COR-L47 (cell line): ENCODE measurements at places on chromosomes 11 and 22.

DNA sequence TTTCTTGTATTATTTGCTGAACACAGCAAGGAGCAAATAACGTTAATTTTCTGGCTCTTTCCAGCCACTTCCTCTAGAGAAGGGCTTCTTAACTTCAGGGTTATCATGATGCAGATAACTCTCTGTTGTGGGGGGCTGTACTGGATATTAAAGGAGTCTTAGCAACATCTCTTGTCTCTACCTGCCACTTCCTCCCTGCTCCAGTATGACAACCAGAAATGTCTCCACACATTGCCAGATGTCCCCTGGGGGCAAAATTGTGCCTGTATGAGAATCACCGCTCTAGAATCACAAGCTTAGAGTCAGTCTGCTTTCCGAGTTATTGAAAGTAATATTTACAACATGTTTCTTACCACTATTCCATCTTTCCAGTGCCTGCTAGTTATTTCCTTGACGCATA, 6.8 kb downstream of the JRKL start:
- DNase-seq: no peak

DNA sequence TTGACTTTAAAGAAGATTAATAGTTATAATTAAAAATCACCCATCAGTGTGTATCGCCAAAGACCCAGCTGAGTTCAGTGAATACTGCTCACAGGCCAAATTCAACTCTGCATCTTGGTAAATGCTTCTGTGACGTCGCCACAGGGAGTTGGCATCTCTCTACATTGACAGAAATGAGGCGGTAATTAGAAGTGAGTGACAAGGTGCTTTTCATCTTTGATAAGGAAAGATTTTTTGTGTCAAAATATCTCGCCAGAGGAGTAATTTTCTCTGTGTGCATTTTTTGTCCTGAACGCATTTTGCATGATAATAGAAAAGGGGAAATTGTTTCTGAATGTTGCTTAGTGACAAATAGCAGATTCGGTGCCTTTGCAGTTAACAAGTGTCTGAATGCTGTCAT, 345.8 kb downstream of the CNTN5 start:
- DNase-seq: peak; percentile 77

GRCh38 chr11:6630632-6631291, 11.5 kb upstream of the TPP1 start:
- DNase-seq: no peak

DNA sequence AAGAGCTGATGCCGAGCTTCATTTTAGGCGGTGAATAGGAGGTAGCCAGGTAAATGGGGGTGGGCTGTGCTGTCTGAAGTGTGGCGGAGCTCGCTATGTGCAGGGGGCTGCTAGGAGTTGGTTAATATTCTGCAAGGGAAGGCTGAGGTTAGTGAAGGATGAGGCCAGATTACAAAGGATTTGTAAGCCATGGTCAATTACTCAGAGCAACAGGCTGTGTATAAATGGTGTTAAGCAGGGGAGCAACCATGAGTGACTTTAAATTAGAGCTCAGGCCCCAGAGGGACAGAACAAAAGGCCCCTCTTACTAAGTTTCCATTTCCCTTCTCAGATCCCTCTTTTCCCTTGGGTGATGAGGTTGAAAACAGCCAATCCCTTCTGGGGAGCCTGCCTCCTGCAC, 7.3 kb upstream of the MCAM start:
- no peak for DNase-seq

DNA sequence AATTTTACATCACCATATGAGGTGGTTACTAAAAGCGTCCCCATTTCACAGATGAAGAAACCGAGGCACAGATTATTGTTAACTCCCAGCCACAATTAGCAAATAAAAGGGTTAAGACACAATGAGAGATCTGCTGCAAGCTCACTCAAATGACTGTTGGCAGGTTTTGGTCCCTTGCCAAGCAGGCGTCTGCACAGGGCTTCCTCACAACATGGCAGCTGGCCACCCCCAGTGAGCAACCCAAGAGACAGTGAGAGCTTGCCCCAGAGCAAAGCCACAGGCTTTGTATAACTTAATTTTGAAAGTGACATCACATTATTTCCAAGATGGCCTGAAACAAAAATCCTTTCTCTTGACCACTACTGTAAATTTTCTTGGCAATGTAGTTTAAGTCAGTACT, 217.6 kb downstream of the NTM start:
- no peak for DNase-seq

DNA sequence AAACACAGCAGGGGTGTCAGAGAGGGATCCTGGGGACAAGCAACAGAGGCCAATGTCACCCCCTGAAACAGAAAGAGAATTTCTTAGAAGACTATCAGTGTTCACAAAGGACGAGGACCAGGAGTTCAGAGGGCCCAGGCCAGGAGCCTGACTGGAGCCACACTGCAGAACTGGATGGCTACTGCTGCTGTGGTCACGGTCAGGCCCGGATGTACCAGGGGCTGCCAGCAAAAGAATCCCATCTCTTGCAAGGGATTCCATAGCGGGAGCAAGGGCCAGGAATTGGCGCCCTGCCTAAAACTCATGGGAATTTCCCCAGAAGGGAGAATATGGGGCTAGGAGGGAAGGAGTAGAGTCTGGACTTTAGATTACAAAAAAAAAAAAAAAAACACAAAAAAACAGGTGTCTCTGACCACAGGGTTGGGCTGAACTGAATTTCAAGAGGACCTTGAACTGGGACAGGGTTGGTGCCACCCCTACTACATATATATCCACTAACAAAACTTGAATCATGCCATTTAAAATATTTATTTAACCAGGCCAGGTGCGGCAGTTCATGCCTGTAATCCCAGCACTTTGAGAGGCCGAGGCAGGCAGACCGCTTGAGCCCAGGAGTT, 15.7 kb upstream of the KCTD14 start:
- no peak for DNase-seq

DNA sequence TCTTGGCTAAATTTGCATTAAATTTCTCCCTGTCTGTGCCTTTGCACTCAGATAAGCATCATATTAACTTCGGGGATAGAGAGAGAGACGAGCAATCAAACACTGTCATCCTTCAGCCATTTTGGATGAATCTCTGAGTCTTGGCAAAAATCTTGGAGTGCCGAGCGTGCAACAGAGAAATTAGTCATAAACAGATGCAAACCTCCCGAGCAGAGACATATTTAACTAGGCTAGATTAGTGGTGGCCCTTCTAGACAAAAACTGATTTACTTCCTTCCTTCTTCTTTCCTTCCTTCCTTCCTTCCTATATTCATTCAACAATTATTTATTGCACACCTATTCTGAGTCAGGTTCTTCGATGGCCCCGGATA, 114.4 kb upstream of the BLID start:
- no peak for DNase-seq

GRCh38 chr22:46739094-46739870, 1.2 kb upstream of the CERK start:
- peak; percentile 69 for DNase-seq

DNA sequence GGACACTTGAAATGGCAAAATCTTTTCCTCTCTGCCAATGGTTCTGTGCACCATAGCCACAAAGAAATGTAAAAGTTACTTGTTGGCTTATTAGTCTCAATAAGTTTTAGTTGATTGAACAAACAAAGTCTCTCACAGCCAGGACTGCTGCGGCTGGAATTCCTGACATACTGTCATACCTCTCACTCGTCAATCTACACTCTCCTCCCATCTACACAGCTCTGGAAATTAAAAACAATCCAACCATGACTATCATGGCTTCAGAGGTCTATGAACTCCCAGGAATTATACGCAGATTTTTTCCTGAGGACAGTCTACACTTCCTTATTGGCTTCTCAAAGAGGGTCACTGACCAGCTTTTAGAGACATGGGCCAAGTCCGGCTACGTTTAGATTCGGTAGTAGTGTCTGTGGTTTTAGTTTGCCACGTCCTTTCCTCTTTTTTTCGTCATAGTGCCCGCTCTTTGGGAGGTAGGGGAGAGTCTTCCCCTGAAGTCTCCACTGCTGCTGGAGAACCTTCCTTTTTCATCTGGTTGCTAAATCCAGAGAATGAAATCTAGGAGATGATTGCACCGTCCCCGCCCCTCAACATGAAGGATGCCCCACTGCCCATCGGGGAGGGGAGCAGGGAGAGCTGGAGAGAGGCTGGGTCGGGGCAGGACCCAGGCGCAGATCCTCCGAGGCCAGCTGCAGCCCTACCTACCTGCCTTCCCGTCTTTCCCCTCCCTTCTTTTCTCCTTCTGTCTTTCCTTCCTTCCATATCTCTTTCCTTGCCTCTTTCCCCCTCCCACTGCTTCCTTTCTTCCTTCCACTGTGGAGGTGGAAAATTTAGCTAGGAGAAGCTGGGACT, 1.0 kb upstream of the PLEKHB1 start:
- DNase-seq: no peak

DNA sequence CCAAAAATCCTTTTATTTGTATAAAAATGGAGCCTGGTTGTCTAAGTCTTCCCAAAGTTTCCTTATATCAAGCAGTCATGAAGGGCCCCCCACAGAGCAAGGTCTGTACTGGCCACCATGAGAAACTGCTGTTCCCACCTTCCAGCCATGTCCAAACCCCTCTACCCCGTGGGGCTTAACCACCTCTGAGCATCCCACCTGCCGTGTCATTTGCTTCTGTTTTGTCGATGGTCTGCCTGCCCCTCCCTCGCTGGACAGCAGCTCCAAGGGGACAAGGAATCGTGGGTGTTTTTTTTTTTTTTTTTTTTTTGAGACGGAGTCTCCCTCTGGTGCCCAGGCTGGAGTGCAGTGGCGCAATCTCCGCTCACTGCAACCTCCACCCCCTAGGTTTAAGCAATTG, 11.1 kb upstream of the ANO1 start:
- DNase-seq: no peak

- no peak for DNase-seq
These were observed 33.8 kb downstream of the PDGFD start for GRCh38 chr11:104130161-104130560.

DNA sequence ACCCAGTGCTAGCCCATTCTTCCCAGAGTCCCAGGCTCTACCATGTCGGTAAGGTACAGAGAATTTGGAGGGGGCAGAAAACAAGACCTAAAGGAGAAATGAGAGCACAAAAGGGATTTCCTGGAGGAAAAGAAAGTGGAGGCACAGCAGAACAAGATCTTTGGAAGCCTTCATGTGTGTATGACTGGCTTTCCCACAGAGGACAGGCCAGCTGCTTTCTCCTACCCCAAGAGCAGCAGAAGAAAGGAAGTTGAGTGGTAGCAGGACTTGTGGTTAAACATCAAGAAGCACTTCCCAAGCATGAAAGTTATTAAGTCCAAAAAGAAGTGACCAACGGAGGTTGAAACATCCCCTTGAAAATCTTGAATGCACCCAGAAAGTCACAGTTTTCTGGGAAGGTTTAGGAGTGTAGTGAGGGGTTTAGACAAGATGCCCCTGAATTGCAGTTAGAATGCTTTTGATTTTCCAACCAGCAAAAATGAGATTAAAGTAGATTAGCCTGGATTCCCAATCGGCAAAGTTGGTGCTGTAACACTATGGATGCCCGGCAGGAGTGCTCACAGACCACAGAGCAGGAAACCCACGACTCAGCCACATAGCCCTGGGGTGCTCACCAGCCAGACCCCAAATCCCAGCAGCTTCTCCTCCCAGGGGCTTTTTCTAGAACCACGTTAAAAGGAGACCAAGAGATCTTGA, 608 bp downstream of the TMPRSS13 start:
- no peak for DNase-seq

GRCh38 chr11:112525270-112525669, 264.6 kb upstream of the PLET1 start:
- DNase-seq: no peak

- no peak for DNase-seq
These were observed 41.9 kb downstream of the BID start for GRCh38 chr22:17732251-17732854.

DNA sequence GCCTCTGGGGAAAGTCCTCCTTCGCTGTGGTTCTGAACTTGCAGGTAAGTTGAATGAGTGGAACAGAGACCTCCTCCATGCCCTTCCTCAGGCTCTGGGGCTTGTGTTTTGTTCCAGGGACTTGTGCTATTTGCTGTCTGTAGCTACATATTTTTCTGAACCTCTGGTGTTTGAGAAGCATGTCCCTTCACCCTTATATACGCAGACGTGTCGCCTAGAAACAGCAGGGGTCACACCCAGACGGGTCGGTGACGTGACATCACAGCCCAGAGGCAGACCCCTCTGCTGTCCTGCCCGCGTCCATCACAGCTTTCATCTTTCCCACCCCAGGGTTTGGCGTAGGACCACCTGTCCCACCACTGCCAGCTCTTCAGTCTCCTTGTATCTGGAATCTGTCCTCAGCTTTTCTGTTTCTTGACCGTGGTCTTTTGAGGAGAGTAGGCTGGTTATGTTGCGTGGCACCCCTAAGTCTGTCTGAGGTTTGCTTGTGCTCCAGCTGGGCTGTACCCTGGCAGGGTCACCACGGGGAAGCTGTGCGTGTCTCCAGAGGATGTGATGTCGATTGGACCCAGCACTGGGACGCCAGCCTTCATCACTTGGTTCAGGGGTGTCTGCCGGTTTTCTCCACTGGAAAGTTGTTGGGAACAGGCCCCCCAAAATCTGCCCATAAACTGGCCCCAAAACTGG, 13.4 kb upstream of the MUC5B start:
- no peak for DNase-seq

DNA sequence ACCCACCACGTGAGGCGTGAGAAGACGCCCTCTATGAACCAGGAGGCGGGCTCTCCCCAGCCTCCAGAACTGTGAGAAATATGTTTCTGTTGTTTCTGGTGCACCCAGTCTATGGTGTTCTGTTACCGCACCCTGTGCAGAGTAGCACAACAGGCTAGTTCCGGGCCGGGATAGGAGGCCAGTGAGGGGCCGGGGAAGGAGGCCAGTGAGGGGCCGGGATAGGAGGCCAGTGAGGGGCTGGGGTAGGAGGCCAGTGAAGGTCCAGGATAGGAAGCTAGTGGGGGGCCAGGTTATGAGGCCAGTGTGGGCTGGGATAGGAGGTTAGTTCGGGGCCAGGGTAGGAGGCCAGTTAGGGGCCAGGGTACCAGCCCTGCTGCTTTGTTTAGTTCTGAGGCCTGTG, 204.6 kb downstream of the BARX2 start:
- DNase-seq: no peak

DNA sequence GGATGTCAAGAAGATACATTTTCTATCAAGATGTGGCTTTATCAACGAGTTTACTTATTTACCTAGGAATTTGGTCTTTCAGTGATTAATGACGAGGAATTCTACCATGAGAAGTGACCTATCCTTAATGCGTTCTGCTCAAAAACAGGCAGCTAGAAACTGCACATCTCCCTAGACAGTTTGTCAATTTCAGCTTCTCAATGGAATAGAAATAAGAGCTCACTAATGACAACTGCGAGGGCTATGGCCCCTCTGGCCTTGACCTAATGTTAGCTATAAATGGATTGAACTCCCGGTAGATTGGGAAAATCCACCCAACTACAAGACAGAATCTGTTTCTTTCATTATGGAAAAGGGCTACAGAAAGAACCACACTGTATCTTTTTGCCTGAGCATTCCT, 223.4 kb downstream of the CADM1 start:
- no peak for DNase-seq

- DNase-seq: no peak
These were observed 35.8 kb downstream of the CSTPP1 start for GRCh38 chr11:46972343-46972742.

- DNase-seq: no peak
These were observed 26.0 kb downstream of the KBTBD3 start for GRCh38 chr11:106051103-106051502.
